SK-N-SH (cell line): ENCODE measurements at places on chromosomes 3 and 15.
A peak's percentile ranks its signal among the peaks of the same experiment; 100 is the strongest.

DNA sequence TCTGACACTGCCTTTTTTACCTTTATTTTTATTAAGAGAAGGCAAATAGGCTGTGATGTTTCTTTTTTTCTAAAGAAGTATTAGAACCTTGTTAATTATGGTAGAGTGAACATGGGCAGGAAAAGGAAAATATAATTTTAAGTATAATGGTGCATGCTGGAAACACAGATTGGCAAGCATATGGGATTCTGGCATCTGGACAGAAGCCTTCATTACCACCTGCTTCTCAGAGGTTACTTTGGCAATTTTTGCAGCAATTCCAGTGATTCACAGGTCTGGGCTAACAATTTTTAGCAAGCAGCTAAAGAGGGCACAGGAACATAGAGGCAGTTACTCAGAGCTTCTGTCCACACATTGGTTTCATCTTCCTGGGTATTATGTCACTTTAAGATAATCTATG lies 258.3 kb downstream of the DIPK2A start:
- no peak for DNase-seq

DNA sequence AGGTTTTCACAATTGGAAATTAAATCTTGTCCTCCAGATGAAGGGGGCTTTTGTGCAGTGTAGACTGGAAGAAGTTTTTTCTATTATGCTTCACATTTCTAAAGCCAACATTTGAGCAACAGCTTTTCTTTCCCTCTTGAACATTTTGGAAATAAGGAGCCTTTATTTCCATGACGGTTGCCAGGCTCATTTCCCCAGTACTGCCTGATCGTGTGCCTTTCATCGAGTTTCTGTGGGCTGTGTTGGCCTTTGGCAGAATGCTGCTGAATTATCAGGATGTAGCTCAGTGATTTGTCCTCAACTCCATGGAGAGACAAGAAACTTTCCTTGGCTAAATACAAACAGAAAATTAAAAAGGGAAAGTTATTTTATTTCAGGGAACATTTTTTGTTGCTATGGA lies 314.8 kb upstream of the LRRC3B start:
- no peak for DNase-seq

DNA sequence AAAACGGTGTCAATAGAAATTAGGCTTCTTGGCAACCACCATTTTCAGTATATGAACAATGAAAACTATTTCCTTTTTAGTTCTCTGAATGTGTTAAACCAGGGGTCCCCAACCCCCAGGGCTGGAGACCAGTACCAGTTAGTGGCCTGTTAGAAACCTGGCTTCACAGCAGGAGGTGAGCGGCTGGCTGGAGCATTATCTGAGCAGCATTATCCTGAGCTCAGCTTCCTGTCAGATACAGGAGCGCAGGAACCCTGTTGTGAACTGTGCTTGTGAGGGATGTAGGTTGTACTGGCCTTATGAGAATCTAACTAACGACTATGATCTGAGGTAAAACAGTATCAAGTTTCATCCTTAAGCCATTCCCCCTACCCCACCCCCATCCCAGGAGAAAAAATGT lies 328.7 kb downstream of the ZBBX start:
- no peak for DNase-seq

DNA sequence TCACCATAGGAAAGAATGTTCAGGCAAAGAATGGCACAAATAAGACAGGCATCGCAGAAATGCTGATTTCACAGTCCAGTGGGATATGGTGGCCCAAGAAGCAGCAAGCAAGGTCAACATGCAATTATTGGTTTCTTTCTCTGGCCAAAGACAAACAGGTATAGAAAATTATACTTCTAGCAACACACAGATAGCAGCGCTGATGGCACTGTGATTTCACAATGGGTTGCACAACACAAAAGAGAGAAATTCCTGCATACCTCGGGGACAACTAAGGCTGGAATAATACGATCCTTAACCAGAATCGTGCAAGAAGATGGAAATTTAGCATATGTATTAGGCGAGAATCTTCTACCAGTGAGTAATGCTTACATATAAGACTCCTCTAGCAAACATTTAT lies 76.3 kb upstream of the NR2F2 start:
- no peak for DNase-seq

GRCh38 chr3:145055375-145056076 lies 1083.9 kb downstream of the DIPK2A start:
- DNase-seq, result no peak

GRCh38 chr15:96333131-96334016 lies 2.9 kb downstream of the NR2F2 start:
- DNase-seq, result peak; percentile 57

DNA sequence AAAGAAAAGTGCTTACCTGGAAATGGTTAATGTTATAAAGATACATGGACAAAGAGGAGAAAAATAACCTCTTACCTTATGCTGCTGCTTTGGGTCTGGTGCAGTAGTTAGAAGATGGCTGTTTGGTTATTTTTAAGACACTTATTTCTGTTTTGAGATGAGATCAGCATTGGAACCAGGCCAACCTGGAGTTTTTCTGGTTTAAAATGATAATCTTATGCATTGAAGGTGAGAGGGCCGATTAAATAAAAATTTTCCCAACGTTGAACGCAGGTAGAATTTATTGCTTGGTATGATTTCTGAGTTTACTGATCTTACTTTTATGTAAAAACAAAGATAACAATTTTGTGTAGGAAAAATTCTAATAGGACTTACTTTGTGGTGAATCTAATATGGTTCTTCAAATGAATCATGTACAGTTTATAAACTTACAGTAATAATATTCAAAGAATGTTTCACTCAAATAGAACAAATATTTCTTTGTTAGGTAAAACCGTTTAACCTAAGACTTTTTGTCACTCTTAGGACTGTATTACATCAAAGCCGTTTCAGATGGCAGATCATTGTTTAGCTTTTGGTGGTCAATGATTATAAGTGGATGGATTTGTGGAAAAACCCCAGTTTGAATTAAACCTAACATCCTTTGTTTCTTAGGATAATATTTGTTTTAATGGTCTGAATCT lies 14.9 kb downstream of the UBE2E2 start:
- DNase-seq, result no peak

DNA sequence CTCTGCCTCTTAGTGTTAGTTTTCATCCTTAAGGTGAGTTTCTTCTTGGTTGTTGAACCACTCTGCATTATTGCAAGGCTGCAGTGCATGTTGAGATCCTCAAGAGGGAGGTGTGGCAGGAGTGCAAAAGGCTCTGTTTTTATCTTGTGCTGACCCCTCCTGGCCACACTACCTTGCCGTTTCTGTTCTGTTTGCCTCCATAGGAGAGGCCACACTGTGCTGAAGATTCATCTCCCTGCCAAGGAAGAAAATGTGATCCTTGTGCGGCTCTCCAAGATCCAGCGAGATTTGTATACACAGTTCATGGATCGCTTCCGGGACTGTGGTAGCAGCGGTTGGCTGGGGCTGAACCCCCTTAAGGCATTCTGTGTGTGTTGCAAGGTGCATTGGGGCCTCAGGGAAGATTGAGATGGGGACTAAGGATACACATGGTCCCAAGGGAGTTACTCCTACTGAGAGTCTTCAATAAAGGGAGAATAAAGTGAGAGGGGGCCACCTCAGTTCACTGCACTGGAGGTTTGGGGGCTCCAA lies 33.0 kb upstream of the TEX264 start:
- DNase-seq, result peak; percentile 68

DNA sequence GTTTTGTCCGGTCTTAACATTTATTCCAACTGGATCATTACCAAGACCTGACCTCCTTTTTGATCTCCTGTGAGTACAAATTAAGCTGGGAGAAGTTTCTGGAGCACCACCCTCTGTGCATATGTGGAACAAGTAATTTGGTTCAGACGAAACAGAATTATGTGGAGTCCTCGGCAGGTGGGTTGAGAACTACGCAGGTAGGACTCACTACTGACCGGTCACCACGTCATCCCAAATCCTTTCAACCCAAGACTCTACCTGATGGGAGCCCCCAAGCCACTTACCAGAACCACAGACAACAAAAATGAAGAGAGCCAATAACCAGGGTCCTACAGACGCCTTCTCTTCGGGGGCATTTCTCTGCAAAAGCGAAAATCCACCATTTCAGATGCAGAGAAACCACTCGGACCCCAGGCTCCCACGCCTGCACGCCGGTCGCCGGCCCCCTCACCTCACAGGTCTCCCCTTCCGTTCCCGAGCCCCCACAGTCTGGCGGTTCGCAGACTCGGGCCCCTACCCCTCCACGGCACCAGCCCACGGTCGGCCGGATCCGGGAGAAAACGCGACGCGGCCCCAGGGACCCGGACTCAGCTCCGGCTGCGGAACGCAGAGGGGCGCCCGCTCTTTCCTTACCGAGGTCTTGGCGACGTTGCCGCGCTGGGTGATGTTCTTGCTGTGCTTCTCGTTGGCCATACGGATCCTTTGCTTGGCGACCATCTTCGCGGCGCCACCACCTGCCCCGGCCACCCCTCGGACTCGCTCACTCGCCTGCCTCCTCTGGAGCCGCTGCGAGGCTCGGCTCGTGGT lies 674 bp downstream of the SERP1 start:
- no peak for DNase-seq

DNA sequence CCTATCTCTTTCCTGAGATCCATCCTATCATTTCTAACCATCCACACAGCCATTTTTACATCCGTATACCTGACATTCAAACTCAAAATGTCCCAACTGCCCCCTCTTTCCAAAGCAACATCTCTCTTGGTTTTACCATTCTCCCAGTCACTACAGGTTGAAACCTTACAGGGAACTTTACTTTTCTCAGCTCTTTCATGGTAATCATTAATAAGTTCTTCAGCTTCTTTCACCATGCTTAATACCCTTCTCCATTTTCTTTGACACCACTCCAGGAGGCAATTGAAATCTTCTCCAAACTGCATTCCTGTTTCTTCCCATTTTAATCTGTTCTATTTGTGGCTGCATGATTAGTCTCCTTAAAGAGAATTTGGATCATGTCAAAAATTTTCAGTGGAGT lies 352.5 kb downstream of the GAP43 start:
- DNase-seq, result no peak

- DNase-seq, result no peak
Observed at GRCh38 chr15:79329171-79329611, 18.3 kb downstream of the TMED3 start.

DNA sequence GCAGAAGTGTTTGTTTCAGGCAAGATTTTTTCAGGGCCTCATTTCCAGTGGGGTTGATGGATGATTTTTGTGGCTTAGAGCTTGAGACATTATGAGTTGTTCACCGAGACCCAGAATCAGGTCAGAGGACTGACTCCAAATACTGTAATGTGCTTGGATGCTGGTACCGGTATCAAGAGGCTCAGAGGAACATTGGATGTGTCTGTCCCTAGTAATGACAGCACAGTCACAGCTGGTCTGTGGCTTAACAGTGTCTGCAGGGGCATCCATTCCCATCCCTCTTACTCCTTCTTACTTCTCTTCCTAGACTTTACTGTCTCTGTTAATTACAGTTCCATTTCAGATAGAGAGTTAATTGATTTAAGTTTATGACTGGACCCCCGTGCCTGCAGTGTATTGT lies 107.8 kb downstream of the PTPRG start:
- no peak for DNase-seq

DNA sequence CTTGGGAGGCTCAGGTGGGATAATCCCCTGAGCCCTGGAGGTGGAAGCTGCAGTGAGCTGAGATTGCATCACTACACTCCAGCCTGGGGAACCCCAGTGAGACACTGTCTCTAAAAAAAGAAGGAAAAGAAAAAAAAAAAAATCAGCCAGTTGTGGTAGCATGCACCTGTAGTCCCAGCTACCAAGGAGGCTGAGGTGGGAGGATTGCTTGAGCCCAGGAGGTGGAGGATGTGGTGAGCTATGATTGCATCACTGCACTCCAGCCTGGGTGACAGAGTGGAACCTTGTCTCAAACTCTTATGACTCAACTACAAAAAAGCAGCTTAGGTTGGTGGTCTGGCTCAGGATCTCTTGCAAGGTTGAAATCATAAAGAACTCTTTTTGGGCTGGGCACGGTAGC lies 19.3 kb upstream of the GPX1 start:
- DNase-seq, result no peak

DNA sequence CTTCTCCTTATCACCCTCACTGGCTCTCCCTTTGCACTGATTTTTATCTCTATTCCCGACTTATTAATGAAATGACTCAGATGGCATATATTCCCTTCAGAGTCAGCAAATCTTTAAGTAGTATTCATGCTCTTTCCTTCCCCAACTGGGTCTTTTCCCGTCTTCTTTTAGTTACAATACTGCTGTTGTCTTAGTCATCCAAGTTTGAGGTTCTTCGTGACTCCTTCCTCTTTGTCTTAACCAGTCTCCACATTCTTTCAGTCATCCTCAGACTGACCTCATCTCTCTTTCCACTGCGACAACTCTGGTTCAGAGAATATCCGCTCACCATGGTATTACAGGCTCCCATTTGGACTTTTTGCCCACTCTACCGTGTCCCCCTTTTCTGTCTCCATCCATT lies 12.4 kb downstream of the WDR5B start:
- no peak for DNase-seq

DNA sequence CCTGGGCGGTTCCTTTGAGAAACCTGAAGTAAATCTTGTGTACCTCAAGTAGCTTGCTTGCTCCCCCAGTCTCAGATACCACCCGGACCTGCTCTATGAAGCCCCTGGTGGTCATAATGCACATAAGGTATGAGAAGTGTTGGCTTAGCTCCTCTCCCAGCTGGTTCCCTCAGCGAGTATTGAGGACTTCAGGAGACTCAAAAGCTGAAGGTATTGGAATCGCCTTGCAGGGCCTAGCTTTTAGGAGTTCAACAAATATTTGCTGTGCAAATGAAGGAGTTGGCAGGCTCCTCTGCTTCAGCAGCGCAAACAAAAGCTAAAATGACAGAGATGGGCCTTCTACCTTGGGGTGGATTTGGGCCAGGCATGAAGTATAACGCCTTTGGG lies 1.7 kb downstream of the CMTM8 start:
- peak; percentile 62 for DNase-seq

- DNase-seq, result no peak
Observed at GRCh38 chr3:177402533-177402932, 205.3 kb upstream of the TBL1XR1 start.

DNA sequence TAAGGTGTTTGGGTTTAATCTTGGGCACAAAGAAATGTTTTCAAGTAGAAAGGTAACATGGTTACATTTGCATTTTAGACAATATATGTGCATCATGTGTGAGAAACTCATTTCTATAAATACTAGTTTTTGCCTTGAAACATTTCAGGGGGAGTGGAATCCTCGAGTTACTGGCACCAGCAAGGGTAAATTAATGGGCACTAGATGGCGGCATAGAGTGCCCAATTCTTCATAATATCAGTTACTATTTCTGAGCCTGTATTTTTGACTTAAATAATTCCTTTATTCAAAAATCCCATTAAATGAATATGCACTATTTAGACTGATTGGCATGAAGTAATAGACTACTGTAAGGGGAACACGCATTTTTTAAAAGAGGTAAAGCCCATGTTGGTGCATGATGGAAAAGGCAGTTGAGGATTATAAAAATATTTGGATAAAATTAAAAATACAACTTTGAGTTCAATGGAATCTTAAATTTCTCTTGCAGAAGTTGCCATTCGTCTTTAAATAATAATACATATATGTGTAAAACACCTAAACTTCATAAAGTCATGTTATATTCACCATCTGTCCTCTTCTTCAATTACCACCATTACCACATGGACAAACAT lies 106.3 kb downstream of the ZBTB20 start:
- DNase-seq, result peak; percentile 43

- DNase-seq, result no peak
Observed at GRCh38 chr3:33881156-33882064, 83.0 kb downstream of the PDCD6IP start.

GRCh38 chr3:8505621-8506020 lies 4.0 kb downstream of the LMCD1 start:
- no peak for DNase-seq

- DNase-seq, result no peak
Observed at GRCh38 chr3:8509961-8510360, 8.3 kb downstream of the LMCD1 start.

GRCh38 chr15:89441295-89441812 lies 55.0 kb downstream of the RHCG start:
- DNase-seq, result peak; percentile 59
